ENCODE measurements at places on chromosomes 4 and X.

GRCh38 chr4:145936142-145936996, 2.3 kb downstream of the ZNF827 start:
- DNase-seq: peak; percentile 90

- DNase-seq: no peak
These were observed 173.1 kb upstream of the KLF3 start for GRCh38 chr4:38490753-38491446.

- DNase-seq: no peak
These were observed 8.6 kb downstream of the LANCL3 start for GRCh38 chrX:37580080-37580479.

DNA sequence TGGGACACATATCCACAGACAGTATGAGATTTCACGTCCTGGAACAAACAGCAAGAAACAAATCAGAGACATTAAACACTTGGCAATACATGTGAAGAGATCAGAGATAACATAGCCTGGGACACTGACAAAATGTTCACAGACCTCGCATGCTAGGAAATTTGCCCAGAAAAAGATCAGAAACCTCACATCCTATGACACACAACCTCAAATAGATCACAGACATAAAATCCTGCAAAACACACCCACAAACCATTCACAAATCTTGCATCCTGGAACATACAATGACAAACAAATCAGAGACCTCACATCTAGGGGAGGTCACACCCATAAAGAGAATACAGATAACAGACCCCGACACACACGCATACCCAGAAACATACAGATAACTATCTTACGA, 18.0 kb downstream of the SUV39H1 start:
- no peak for DNase-seq

DNA sequence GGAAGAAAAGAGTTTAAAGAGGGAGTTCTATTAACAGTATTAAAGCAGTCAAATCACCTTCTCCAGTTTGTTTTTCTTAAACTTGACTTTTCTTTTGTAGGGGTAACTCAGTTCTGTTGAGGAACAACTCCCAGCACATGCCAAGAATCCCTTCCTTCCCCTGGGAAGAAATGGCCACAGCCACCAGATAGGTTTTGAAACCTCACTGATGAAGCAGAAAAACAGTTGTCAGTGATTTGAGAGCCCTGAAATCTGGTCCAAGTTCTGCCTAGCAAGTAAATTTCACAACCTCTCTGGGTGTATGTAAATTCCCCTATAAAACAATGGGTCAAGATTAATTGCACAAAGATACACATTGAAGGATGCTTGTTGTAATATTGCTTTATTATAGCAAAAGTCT, 167.1 kb downstream of the DHX15 start:
- DNase-seq: no peak

- no peak for DNase-seq
These were observed 13.8 kb upstream of the ENOX2 start for GRCh38 chrX:130916636-130917422.

DNA sequence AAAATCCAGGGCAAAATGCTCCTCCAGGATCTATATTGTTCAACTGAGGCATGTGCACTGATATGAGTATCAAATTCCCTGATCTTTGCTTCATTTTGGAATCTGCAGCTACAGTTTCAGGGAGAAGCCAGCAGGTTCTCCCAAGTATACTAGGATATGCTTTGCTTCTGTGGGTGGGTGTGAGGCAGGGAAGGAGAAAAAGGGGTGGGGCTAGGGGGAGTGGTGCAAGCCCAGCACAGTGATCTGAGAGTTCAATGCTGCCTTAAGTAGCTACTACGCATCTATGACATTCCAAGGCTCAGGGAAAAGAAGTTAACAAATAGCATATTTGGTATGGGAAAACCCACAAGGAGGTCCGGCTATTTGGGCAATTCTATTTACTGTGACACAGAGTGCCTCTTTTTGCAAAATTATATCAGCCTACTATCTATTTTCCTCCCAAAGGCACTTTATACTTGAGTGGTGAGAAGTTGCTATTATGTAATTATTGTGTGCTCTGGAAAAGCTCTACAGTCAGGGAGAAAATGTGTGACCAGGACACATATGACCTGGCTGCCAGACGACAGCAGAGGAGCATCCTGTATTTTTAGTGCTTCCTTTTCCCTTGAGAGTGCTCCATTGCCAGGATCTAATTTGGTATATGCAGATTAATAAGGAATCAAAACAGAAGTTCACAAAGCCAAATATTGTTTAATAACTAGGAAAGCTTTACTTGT, 162.0 kb downstream of the RNF150 start:
- no peak for DNase-seq
